Stimulated activated CD4-positive, alpha-beta T cell treated with anti-CD3 and anti-CD28 coated beads, Interleukin-4, amount 100 ng/mL, for 4 hours (primary cell): ENCODE measurements at places on chromosomes 7 and 10.

DNA sequence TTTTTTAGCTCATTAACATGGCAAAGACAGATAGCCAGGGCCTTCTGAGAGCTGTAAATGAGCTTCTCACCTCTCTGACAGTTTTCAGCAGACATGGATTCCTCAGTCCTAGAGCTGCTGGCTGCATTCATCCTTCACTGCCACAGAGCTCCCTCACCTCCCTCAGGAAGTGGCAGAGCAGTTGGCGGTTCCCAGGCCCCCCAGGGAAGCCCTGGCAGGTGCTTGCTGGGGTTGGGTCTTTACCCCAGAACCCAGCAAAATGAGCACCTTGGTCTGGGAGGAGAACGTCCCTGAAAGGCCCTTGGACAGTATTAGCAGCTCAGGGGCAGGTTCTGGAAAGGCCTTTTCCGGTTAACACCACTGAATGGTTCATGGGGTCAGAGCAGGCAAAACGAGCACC, 288.0 kb downstream of the PTPRN2 start:
- DNase-seq, result no peak

- no peak for DNase-seq
Observed at GRCh38 chr7:142120524-142120923, 9.0 kb downstream of the MGAM2 start.

DNA sequence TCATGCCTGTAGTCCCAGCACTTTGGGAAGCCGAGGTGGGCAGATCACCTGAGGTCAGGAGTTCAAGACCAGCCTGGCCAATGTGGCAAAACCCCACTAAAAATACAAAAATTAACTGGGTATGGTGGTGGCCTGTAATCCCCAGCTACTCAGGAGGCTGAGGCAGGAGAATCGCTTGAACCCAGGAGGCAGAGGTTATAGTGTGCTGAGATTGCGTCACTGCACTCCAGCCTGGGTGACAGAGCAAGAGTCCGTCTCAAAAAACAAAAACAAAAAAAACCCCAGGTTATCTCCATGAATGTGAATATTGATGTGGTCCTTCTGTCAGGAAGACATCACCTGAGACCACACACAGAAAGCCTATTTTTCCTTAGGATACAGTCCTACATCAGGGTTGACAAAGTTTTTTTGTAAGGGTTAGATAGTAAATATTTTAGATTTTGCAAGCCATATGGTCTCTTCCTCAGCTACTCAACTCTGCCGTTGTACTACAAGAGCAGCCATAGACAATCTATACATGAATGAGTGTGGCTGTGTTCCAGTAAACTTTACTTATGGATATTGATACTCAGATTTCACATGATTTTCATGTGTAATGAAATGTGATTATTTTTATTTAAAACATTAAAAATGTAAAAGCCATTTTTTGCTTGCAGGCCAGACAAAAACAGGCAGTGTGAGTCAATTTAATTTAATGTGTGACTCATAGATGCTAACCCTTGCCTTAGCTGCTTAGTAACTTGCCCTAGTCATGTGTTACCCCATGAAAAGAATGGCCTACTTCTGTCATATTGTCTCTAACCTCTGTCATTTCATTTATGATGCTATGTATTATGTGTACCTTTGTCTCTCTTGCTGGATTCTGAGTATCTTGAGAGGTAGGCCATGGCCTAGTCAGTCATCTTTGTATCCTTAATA, 78.1 kb downstream of the TPST1 start:
- DNase-seq, result no peak

DNA sequence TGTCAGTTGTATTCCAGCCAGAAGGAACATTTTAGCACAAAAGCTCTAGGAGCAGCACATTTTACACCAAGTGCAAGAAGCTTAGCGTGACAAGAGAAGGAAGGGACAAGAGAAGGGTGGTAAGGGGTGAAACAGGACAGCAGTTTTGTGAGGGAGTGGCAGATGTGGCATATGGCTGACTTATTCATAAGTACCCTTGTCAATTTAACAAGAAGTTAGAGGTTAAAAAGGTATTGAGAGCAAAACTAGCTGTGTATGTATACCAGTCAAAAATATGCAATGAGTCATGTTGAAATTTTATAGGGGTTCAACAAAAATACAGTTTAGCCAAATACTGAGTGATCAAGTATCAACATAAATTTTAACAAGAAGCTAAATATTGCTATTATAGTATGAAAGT, 561.5 kb upstream of the POT1 start:
- DNase-seq, result no peak

DNA sequence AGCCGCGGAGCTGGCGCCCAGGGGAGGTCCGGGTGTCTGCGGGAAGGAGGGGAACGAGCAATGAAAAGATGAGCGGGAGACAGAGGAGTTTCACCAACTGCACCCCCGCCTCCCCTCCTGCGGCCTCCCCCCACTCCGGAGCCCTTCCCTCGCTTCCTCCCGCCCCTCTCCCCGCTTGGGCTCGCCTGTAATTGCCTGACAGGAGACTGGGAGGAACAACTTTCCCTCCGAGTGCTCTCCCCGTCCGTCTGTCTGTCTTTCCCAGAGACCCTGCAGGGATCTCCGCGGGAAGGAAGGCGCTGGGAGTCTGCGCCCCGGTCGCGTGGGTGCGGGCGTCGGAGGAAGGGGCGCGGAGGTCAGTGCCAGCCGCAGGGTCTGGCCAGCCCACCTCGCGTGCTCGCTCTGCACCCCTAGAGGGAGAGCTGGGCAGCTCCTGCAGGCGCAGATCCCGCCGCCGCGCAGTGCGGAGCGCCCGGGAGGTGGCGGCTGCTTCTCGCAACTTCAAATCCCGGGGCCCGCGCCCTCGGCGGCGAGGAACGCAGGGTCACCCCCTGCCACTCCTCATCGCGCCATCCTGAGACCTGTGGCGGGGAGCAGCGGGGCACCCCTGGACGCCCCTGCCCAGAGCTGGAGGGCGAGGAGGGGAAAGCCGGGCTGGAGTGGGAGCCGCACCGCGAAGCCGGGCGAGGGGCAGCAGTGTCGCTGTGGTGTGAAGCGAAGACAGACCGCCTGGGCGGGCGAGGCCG, 511 bp upstream of the NRP1 start:
- DNase-seq, result peak; percentile 39

DNA sequence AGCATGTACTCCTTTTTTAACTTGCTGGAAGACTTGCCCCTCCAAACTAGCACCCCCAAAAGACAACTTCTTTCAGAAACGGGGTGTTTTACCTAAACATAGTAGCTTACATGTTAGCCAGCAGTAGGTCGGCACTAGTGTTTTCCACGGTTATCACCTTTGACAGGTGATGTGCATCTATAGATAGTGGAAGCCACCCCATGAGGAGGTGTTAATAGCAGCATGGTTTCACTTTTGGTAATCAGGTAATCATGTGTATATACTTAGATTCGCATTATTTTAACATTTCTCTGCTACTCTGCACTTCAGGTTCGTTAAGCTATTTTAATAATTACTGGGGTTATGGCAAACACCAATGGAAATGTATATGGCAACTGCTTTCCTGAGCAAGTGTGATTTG, 17.6 kb downstream of the SRI start:
- no peak for DNase-seq

DNA sequence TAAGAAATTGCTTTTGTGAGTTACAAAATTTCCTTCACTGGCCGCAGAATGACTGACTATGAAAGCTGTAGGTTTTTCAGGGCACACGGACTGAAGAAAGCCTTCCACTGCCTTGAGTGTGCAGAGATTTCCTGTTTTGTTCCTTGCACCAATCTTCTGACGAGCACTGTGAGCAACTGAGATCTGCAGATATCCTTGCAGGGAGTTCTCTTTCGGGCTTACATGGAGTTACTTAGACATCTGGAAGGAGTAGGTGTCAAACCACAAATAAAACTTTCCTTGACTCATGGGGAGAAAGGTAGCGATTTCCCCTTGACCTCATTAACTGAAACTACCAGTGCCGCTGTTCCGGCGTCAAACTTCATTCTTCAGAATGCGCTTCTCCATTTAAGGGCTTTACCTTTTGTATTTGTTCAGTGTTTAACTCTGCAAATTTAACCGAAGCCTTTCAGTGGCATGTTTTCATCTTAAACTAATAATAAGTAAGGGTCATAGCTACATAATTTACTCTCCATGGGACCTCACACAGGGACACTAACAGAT, 1175.3 kb downstream of the GATA3 start:
- DNase-seq, result peak; percentile 4

DNA sequence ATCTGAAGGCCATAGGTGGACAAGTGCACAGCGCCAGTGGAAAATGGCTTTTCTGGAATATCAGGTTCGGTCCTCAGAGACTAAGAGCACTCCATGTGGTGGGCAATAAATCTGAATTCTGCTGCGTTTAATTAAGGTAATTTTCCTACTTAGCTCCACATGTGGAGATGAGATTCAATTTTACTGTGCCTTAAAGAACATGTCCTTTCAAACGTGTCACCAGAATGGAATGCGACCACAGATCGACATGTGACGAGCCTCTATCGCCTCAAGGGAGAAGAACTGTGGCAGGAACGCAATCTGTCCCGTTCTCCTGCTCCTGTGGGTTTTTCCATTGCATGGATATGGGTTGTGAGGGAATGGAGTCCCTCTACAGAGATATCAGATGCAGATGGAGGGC, 205.3 kb upstream of the ZNF32 start:
- DNase-seq, result no peak

DNA sequence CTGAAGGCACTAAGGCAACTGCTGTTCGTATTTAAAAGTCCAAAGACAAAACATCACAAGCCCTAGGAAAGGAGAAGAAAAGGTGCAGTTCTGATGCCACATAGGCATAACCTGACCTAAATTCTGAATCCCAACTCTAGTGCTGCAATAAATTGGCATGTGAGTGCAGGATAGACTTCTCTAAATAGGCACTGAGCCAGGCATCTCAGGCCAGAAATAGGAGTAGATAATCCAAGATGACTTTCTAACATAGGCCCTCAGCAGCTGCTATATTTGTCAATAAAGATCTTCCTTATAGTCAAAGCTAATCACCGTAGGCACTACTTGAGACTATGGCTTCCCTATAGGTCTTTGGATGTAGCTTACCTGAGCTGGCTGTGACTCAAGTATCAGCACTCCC, 1163.8 kb downstream of the SORCS1 start:
- no peak for DNase-seq

- no peak for DNase-seq
Observed at GRCh38 chr10:51145375-51145774, 71.1 kb downstream of the PRKG1 start.

DNA sequence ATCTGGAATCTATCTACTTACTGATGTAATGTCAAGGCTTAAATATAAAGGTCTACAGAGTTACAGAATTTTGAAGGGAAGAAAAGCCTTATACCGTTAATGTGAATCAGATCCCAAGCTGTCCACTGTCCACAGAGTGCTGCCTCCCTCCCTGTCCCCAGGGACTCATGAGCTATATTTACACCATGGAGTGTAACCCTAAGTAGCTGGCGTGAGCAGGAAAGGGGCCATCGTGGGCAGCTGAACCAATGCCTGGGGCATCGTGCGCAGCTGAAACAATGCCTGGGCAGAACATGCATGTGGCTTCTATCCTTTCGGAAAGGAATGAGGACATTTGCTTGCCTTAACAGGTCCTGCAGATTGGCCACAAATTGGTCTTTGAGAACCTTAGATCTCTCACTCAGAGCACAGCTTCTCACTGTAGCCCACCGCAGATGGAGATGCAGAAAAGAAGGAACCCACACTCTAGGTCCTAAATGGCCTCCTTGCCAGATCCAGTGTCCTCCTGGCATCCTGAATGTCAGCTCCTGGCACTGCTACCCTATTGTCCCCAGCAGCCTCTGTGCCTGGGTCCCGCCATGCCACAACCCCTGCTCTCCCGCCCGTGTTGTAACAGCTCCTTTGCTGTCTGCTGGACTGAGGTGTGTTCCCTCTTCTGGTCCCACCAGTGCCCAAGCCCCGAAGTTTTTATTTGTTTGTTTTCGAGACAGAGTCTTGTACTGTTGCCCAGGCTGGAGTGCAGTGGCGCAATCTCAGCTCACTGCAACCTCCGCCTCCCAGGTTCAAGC, 30.3 kb downstream of the CCDC3 start:
- no peak for DNase-seq

GRCh38 chr10:95394161-95394880, 103.5 kb upstream of the PDLIM1 start:
- DNase-seq, result no peak

- no peak for DNase-seq
Observed at GRCh38 chr7:6026820-6027311, 4.3 kb upstream of the ANKRD61 start.

DNA sequence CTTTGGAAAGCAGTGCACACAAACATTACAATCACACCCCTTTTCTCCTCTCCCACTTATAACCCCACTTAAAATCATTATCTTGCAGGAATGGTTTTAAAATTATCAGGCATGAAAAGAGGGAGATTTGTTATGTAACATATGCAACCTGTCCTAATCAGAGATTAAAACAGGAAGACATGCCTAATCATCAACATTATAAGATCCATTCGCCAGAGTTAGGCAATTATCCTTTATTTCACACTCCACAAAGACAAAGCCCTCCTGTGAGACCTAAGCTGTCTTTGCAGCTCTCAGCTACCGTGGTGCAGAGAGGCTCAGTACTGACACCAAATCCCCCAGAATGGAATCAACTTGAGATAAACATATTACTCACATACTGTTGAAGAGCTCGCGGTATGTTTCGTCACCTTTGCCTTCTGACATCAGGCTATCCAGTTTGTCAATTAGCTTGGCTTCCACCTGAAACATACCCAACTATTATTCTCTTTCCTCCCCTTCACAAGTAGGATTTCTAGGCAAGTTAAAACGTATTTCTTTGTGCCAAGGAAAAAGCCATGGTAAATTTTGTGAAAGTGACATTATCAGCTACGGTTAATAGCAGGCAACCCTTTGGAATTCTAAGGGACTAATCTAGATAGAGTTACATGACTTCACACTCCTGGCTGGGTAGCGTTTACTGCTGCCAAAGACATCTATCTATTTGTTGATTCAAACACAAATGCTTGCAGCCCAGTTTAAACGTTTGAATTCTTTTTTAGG, 226.2 kb upstream of the IMMP2L start:
- DNase-seq, result no peak
